Esophagus squamous epithelium (tissue), 5 donors: ENCODE measurements at places on chromosomes 2 and 18. TPM values are rescaled to one million over a fixed set of nuclear protein-coding genes. Genes with fewer than 3 reads are reported as not detected.

GRCh38 chr2:49111456-49111855 is 42.9 kb downstream of the FSHR start:
- no peak for DNase-seq

GRCh38 chr2:162072181-162072702 is 1.8 kb downstream of the DPP4 start:
- no peak for DNase-seq

- no peak for DNase-seq
Observed at GRCh38 chr18:2662990-2663389, 7.5 kb downstream of the SMCHD1 start.

- no peak for DNase-seq
Observed at GRCh38 chr2:186183406-186183805, 302.7 kb upstream of the ZC3H15 start.

- no peak for DNase-seq
Observed at GRCh38 chr2:168355779-168356476, 100.1 kb upstream of the CERS6 start.

GRCh38 chr2:157911750-157912149 is 35.6 kb upstream of the ACVR1 start:
- no peak for DNase-seq

DNA sequence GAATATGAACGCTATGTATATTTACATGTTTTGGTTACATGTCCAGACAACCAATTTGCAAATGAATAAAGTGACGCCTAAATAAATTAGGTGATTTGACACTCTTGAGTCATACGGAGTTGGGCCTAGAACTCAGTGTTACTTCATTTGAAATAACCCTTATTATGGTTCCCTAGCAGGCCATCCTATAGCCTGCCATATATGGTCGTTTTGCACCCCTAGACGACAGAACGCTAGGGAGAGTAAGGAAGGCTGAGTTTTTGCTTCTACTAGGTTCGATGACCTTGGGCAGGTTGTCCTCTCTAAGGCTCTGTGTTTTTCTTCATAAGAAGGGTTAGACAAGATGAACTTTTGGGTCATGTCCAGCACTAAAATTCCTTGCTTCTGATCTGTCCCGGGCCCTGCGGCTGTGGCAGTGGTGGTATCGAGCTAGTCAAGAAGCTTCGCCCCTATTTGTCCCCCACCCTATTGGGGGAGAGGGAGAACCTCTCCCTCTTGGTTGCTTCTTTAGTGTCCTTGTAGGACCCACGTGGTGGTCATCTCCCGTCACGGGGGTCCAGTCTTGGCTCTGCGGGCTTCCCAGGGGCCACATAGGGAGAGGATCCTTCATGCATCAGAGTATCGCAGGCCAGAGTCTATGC is 574 bp upstream of the EML4 start:
- no peak for DNase-seq

- no peak for DNase-seq
Observed at GRCh38 chr18:27461957-27462356, 276.8 kb upstream of the CHST9 start.

DNA sequence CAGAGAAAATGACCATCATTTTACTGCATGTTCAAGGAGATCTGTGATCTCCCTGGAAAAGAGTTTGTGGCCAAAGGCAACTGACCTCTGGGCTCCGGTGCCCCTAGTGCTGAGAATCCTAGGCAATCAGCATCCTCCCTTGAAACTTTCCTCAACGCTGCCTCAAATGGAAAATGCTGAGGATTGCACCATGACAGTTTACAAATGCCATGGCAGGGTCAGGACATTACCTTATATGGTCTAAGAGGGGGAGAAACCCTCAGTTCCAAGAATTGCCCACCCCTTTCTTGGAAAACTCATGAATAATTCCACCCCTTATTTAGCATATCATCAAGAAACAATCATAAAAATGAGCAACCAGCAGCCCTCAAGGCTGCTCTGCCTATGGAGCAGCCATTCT is 48.3 kb downstream of the ALPK2 start:
- DNase-seq: no peak

DNA sequence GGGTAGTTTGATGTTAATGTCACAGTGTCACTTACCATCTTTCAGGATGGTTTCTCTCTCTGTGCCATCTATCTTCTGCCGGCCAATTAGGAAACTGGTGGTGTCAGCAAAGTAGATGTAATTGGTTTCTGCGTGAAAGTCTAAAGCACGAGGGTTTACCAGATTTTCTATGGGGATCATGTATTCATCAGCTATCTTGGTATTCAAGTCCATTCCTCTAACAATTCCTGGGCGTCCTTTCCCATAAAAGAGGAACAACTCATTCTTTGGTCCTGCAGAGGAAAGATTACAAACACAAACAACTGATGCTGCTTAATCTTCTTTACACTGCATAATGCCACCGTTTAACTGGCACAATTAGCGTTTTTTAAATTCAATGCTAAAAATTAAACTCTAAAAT is 1081.9 kb downstream of the LRP1B start:
- no peak for DNase-seq

The TMEM198 gene
- total RNA-seq: 0.62 TPM

DNA sequence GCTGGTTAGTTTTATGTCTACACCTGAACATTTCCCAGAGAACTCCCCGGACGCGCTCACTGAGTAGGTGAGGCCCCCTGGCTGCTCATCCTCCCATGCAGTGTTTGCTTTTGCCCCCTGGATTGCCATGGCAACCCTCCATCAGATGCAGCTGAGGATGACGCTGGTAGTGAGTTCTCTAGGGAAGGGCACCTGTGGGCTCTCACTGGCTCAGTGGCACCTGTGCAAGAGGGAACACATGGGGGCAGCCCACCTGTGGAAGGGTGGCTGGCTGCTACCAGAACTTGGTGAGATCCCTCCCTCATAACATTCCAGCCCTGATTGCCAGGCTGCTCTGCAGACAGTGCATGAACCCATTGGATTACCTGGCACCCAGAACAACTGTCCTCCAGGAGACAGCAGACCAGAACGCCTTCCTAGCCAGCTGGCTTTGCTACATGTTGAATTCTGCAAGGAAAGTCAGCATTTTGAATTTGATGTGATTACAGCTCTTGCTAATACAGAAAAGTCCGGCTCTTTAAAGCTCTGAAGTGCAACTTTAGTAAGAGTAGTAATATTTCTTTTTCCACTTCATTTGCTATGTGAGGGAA is 21.7 kb downstream of the COA5 start:
- no peak for DNase-seq

DNA sequence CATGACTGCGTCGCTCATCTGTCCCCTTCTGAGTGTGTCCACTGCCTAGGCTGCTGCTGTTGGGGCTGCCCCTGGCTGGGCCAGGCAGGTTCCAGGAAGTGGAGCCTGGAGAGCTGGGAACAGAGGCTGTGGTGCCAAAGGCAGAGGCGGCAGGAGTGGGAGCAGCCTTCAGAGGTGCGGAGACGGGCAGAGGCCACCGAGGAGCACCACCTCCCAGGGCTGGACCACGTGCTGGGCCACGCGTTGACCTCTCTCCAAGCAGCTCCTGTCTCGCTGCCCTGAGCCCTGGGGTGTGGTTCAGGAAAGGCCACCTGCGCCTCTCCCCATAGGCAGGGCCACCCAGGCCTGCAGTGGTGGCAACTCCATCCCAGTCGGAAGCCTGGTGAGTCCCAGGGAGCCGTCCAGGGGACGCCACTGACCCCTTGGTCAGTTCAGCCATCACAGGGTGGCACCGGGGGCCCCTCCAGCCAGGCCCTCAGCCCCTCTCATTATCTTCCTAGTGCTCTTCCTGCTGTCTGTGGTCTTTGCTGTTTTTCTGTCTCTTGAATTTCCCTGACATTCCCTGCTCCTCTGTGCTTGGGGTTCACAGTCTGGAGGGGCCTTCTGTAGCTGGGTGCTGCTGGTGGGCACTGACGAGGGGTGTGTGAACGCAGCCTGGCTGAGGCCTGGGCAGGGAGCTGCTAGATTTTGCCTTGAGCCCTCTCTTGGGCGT is 122.8 kb upstream of the HS6ST1 start:
- DNase-seq: no peak

GRCh38 chr18:55868909-55869308 is 280.9 kb upstream of the TCF4 start:
- no peak for DNase-seq

DNA sequence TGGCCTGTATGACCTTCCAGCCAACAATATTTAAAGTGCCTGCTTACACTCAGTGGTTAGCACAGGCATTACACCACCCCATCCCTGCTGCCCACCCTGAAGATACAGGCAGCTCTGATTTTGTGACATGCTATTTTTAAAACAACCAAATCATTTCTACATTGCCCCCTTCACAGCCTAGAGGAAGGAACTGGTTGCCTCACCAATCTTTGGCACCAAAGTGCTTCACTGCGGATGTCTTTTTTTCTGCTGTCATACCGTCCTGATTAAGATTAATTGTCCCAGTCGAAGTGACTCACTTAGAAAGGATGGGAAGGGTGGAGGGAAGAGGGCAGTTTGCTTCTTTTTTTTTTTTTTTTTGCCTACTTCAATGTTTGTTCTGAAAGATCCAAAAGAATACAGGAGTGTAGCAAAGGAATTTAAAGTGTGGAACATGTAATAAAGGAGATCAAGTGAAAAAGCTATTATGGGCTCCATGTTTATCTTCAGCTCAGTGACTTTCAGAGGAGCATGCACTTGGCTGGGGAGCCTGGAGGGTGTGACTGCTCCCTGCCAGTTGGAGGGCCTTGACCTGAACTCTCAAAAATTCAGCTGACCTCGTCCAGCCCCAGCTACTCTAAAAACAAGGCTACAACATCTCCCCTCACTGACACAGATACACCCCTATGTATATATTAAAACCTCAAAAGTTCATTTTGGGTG is 501.1 kb upstream of the TNP1 start:
- no peak for DNase-seq

- no peak for DNase-seq
Observed at GRCh38 chr2:151946899-151947812, 118.9 kb upstream of the ARL5A start.

GRCh38 chr2:164143183-164143930 is 407.5 kb upstream of the FIGN start:
- DNase-seq: no peak

- DNase-seq: no peak
Observed at GRCh38 chr2:65351948-65352595, 80.3 kb downstream of the SPRED2 start.

DNA sequence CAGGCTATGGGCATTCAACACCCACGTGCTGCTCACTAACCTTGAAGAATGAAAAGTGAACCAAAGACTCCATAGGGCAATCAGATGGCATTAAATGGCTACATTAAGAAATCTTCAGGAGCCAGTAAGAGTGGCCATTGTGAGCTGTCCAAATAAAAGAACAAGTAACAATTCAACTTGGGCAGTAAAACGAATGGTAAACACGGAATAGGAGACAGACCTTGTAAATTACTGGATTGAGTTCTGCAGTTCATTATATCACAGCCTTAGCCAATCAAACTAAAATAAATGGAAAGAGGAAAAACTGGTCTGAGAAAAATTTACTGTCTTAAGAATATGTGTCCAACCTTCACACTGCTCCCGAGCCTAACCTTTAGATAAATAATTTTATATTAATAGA is 306.5 kb upstream of the ZNF521 start:
- DNase-seq: no peak

The C2orf92 gene
- 2.5 TPM for total RNA-seq

The CDH2 gene
- total RNA-seq: 0.88 TPM

DNA sequence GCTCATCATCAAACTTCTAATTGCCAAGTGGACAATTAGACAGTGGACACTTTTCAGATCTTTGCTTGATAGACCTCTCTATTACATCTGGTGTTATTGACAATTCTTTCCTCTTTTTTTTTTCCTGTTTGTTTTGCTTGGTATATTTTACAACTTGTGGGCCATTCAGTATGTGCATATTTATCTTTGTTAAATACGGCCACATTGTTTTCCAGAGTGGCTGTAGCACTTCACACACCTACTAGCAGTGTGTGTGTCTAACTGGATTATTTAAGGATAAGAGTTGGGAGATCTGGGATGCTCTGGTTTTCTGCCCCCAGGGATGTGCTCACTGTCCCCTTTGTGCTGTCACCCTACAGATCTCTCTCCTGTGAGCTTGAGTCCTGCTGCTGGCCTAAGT is 4.1 kb upstream of the SLC4A5 start:
- no peak for DNase-seq

GRCh38 chr2:8633735-8634313 is 48.0 kb upstream of the ID2 start:
- no peak for DNase-seq

GRCh38 chr2:187477051-187477450 is 29.0 kb upstream of the CALCRL start:
- no peak for DNase-seq

- DNase-seq: no peak
Observed at GRCh38 chr18:54130177-54130576, 94.3 kb downstream of the MBD2 start.

GRCh38 chr18:48338915-48339314 is 70.3 kb downstream of the ZBTB7C start:
- no peak for DNase-seq

DNA sequence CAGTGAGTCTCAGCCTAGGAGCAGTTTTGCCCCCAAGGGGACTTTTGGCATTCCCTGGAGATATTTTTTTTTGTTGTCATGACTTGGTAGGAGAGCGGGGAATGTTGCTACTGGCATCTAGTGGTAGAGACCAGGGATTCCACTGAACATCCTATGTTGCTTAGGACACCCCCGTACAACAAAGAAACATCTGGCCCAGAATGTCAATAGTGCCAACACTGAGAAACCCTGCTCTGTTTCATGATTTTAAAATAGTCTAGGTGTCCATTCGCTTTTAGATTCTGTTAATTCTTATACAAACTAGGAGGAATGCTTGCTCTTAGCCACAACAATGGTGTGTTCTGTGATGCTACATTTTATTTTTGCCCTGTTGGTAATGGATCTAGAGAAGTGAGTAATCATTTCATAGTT is 225.8 kb upstream of the SIX3 start:
- DNase-seq: no peak
